Esophagus muscularis mucosa (tissue), 4 donors: ENCODE measurements at places on chromosomes 7 and 10. TPM values are rescaled to one million over a fixed set of nuclear protein-coding genes. Genes with fewer than 3 reads are reported as not detected.

The GRM8 gene
- total RNA-seq, result not detected

- DNase-seq, result no peak
- H3K4me3 ChIP-seq, result no peak overlapping the region
- H3K27ac ChIP-seq, result no peak overlapping the region
- no peaks in the 10 kb centered on the region for H3K27me3 ChIP-seq
These were observed 27.9 kb upstream of the LOXL4 start for GRCh38 chr10:98295907-98296306.

DNA sequence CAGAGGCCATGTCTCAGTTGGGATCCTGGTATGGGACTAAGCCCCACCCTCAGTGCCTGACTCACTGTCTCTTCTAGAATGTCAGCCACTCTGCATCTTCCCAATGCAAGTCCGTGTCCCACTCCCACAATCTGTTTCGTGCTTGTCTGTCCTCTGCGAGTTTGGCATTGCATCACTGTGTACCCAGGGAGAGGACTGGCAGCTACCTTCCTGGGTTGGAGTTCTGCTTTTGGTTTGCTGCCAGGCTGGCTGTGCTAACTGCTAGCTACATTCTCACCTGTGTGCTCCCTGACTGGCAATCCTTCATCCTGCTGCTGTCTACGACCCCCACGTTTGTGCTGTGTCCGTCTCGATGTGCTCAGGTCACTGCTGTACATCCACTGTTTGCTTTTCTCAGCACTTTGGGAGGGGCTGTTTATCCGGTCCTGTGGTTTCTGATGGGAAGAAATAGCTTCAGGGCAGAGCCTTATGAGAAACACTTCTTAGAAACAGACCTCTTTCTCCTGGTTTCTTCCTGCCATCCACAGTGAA, 56.0 kb upstream of the GLI3 start:
- H3K36me3 ChIP-seq, result no peaks in the 10 kb centered on the region
- H3K27ac ChIP-seq, result no peak overlapping the region

- DNase-seq, result no peak
- H3K27me3 ChIP-seq, result no peaks in the 10 kb centered on the region
- no peaks in the 10 kb centered on the region for H3K4me1 ChIP-seq
- no peak overlapping the region for H3K4me3 ChIP-seq
These were observed 77.2 kb downstream of the DNAH11 start for GRCh38 chr7:21620054-21620453.

The SPDYE9 gene
- total RNA-seq, result not detected

The PTPRZ1 gene
- 3.8 TPM for total RNA-seq

The PCDH15 gene
- not detected for total RNA-seq

The OR9A2 gene
- not detected for total RNA-seq

DNA sequence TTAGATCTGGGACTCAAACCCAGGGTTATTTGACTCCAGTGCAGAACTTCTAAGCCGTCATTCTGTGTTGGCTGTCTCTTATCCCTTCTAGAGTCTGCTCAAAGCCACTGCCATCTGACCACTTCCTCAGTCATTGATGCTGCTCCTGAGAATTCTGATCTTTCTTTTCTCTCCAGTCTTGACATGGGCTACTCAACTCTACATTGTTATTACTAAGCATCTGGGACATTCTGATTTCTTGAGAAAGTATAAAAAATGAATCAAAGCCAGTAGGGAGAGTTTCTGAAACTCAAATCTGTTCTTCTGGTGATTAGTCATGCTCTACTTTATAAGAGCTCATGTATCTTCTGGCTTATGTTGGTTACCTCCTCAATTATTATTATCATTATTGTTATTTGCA, 48.7 kb downstream of the ANK3 start:
- H3K4me1 ChIP-seq, result no peaks in the 10 kb centered on the region
- no peak overlapping the region for H3K4me3 ChIP-seq
- no peak for DNase-seq
- H3K36me3 ChIP-seq, result no peaks in the 10 kb centered on the region
- no peaks in the 10 kb centered on the region for H3K27me3 ChIP-seq

DNA sequence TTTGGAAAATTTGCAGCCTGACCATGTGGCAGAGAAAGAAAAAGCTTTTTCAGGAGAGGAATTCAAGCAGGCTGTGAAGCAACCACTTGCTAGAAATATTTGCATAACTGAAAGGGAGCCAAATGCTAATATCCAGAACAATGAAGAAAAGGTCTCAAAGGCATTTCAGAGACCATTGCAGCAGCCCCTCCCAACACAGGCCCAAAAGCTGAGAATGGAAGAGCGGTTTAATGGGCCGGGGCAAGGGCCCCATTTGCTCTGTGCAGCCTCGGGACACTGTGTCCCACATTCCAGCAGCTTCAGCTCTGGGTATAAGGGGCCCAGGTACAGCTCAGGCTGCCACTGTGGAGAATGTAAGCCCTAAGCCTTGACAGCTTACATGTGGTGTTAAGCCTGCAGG, 918.1 kb upstream of the POT1 start:
- no peaks in the 10 kb centered on the region for H3K36me3 ChIP-seq
- no peak for DNase-seq
- no peaks in the 10 kb centered on the region for H3K4me1 ChIP-seq
- no peak overlapping the region for H3K27ac ChIP-seq

- H3K4me3 ChIP-seq, result no peak overlapping the region
- H3K27ac ChIP-seq, result no peak overlapping the region
- H3K27me3 ChIP-seq, result no peaks in the 10 kb centered on the region
These were observed 4.5 kb upstream of the SEC31B start for GRCh38 chr10:100524206-100524605.

DNA sequence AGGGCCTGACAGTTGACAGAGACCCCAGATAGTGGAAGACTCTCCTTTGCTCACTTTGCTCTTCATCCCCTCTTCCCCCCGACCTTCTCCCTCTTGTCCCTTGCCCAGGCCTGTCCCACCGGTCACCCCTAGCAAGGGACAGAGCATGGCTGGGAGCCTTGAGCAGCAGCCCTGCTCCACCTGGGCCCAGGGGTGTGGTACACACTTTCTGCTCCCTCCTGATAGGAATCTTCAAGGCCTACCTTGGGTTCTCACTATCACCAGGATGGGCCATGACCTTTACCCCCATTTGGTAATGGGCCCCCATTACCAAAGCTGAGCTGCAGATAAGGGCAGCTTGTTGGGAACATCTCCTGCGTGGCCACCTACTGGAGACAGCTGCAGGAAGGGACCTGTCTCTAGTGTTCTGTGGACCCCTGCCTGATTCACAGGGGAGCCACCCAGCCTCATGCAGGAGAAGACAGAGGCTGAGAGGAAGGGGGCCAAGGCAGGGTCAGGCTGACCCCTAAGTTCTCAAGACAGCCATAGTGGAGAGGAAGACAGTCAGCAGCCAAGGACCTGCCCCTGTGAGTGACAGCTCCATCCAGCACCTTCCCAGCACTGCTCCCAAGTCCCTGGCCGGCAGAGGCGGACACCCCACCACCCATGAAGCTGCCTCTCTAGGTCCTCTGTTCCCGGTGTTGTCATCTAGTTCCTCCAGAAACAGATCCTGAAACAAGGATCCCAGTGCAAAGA, 913 bp upstream of the NPC1L1 start:
- H3K4me3 ChIP-seq, result no peak overlapping the region
- no peak overlapping the region for H3K27ac ChIP-seq
- peaks cover 3% of the 10 kb centered on the region for H3K4me1 ChIP-seq
- H3K36me3 ChIP-seq, result no peaks in the 10 kb centered on the region
- H3K27me3 ChIP-seq, result no peaks in the 10 kb centered on the region
- no peak for DNase-seq

GRCh38 chr10:25999295-25999981, 65.4 kb downstream of the MYO3A start:
- no peak for DNase-seq
- no peak overlapping the region for H3K4me3 ChIP-seq
- H3K4me1 ChIP-seq, result no peaks in the 10 kb centered on the region

DNA sequence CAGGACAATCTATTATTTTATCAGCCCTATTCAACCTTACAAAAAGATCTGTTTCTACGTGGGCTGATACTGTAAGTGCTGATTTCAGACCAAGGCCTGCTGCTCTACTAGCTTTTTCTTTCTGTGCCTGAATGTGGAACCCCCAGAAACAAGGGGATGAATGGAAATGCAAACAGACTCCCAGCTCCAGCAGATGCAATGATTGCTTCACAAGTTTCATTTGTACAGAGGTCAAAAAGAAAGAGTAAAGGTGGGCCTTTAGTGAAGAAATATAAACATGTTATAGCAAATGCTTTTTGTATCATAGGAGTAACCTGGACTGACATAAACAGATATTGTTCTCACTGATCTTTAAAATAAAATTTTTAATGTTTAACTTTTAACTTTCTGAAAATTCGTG, 130.2 kb upstream of the SLC25A13 start:
- no peaks in the 10 kb centered on the region for H3K36me3 ChIP-seq
- no peak overlapping the region for H3K27ac ChIP-seq
- no peaks in the 10 kb centered on the region for H3K4me1 ChIP-seq
- H3K27me3 ChIP-seq, result no peaks in the 10 kb centered on the region
- no peak overlapping the region for H3K4me3 ChIP-seq

The ATOH7 gene
- total RNA-seq, result not detected

- H3K4me1 ChIP-seq, result no peaks in the 10 kb centered on the region
- no peak overlapping the region for H3K4me3 ChIP-seq
- peaks cover 37% of the 10 kb centered on the region for H3K36me3 ChIP-seq
- no peaks in the 10 kb centered on the region for H3K27me3 ChIP-seq
These were observed 235.5 kb downstream of the TNS3 start for GRCh38 chr7:47346377-47346914.

DNA sequence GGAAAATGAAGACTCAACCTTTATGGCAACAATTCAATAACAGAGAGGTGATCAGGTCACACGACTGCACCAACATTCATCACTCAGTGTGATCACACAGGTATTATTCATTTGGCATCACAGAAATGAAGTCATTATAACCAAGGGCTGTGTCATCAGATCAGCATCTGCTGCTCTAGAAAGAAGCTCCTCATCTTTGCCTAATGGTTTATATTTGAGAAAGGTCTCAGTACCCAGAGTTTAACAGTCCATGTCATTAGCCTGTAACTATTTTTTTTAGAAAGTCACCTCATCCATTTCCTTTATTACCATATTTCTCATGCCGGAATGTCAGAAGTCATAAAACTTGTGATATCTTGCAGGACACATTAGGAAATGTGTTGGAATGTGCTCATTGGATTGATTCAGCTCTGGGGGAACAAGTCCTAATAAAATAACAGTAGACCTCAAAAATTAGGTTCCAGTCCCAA, 45.1 kb upstream of the PRKG1 start:
- H3K27ac ChIP-seq, result no peak overlapping the region
- no peaks in the 10 kb centered on the region for H3K27me3 ChIP-seq
- DNase-seq, result no peak
- H3K4me1 ChIP-seq, result peaks cover 17% of the 10 kb centered on the region
- H3K4me3 ChIP-seq, result no peak overlapping the region
- H3K36me3 ChIP-seq, result no peaks in the 10 kb centered on the region

The KIAA1549 gene
- total RNA-seq, result 2.5 TPM

- no peaks in the 10 kb centered on the region for H3K27me3 ChIP-seq
- DNase-seq, result no peak
- no peaks in the 10 kb centered on the region for H3K36me3 ChIP-seq
- no peaks in the 10 kb centered on the region for H3K4me1 ChIP-seq
- no peak overlapping the region for H3K27ac ChIP-seq
These were observed 24.3 kb downstream of the TECTB start for GRCh38 chr10:112307358-112308124.

- no peak for DNase-seq
- H3K4me3 ChIP-seq, result no peak overlapping the region
- peaks cover 11% of the 10 kb centered on the region for H3K27me3 ChIP-seq
- H3K36me3 ChIP-seq, result no peaks in the 10 kb centered on the region
These were observed 76.0 kb upstream of the GRB10 start for GRCh38 chr7:50858528-50859245.

- H3K27me3 ChIP-seq, result no peaks in the 10 kb centered on the region
- no peaks in the 10 kb centered on the region for H3K36me3 ChIP-seq
- H3K27ac ChIP-seq, result no peak overlapping the region
- H3K4me3 ChIP-seq, result no peak overlapping the region
- H3K4me1 ChIP-seq, result no peaks in the 10 kb centered on the region
These were observed 73.9 kb downstream of the TMEM130 start for GRCh38 chr7:98795741-98796493.

The C7orf57 gene
- not detected for total RNA-seq

- H3K27me3 ChIP-seq, result no peaks in the 10 kb centered on the region
- H3K4me3 ChIP-seq, result no peak overlapping the region
- H3K27ac ChIP-seq, result no peak overlapping the region
- H3K4me1 ChIP-seq, result no peaks in the 10 kb centered on the region
- no peak for DNase-seq
These were observed 117.6 kb upstream of the DPP6 start for GRCh38 chr7:153934629-153935028.

The SYPL1 gene
- 90.0 TPM for total RNA-seq

The TFEC gene
- 2.4 TPM for total RNA-seq

The TUBAL3 gene
- total RNA-seq, result 0.34 TPM

The HHEX gene
- total RNA-seq, result 8.3 TPM

GRCh38 chr7:101874028-101874427, 56.6 kb downstream of the CUX1 start:
- no peak overlapping the region for H3K27ac ChIP-seq
- H3K4me3 ChIP-seq, result no peak overlapping the region
- peaks cover 37% of the 10 kb centered on the region for H3K4me1 ChIP-seq
- H3K36me3 ChIP-seq, result no peaks in the 10 kb centered on the region
- H3K27me3 ChIP-seq, result no peaks in the 10 kb centered on the region

DNA sequence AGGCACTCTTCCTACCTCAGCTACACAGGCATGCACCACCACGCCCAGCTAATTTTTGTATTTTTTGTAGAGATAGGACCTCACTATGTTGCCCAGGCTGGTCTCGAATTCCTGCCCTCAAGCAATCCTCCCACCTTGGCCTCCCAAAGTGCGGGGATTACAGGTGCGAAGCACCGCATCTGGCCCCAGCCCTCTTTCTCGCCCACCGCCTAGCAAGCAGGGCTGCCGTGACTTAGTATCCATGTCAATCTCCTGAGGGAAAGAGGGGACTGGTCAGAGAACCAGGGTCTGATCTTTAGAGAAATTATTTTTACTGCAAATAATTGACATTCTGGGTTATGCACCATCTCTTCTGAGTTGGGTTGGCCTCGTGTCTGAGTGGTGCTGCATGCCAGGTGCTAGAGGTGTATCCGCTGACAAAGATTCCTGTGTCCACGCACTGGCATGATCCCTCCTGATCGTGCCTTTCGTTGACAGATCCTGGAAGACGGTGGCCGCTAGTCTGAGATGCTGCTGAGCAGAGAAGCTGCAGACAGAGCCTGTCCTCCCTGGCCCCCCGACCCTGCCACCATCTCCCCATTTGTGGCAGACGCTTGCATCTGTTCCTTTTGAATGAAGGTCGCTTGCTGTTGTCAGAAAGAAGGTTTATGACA, 22.7 kb downstream of the WIPI2 start:
- no peak for DNase-seq
- peaks cover 6% of the 10 kb centered on the region for H3K4me1 ChIP-seq
- H3K27me3 ChIP-seq, result no peaks in the 10 kb centered on the region
